Amygdala (tissue), 56 donors: ENCODE measurements at places on chromosomes 7 and 10.

- DNase-seq: no peak
Observed at GRCh38 chr10:67098461-67098860, 172.6 kb downstream of the LRRTM3 start.

- DNase-seq: no peak
Observed at GRCh38 chr10:62037166-62037831, 135.8 kb downstream of the ARID5B start.

DNA sequence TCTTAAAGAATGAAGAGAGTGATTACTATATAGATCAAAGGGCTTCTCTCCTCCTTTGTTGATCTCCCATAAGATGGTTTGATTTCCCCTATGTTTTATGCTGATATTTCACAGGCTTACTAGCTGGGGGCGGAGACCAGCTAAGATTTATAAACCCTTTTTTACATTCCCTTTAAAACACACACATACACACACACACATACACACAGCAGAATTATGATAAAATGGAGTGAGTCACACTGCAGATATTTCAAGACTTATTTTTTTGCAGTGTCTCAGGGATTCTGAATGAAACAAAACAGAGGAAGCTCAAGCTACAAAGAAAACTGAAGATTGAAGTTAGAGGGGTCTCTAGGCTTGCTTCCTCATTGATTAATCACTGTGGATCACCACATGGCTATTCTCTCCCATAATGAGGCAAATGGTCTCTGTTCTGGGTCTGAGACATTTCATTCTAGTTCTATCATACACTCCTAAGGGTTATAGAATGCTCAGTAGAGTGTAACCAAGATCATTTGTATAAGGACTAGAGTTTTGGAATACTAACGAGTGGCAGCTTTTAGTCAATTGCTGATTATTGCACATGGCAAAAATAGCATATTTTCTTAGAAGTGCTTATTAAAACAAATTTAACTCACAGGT, 18.6 kb downstream of the INA start:
- DNase-seq: no peak

DNA sequence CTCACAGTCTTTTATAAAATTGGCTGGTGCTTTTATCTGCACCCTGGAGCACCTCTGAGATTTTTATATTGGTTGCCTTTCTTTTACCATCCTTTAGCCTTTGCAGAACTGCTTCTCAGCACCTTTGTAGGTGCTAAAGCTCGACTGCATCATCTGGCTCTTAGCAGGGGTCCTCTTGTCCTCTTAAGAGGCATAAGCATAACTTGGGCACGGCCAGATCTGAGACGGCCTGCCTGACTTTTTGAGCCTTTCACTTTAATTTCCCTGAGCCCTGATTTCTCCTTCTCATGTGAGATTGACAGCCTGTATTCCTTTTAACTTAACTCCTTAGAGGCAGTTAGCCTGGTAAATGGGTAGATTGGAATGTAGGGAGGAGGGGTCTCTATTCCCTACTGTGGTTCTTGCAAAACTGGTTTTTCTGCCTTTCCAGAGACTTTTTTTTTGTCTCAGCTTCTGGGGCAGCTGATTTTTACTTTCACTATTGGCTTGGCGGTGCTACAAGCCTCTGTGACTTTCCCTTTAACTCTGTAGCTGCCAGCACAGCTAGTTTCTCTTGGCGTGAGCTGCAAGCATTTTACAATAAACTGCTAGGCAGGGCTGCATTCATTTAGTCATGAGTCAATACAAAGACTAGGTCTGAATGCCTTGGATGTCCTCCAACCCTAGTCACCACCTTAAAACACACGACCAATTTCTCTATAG, 24.0 kb downstream of the ZPBP start:
- DNase-seq: peak; percentile 11

DNA sequence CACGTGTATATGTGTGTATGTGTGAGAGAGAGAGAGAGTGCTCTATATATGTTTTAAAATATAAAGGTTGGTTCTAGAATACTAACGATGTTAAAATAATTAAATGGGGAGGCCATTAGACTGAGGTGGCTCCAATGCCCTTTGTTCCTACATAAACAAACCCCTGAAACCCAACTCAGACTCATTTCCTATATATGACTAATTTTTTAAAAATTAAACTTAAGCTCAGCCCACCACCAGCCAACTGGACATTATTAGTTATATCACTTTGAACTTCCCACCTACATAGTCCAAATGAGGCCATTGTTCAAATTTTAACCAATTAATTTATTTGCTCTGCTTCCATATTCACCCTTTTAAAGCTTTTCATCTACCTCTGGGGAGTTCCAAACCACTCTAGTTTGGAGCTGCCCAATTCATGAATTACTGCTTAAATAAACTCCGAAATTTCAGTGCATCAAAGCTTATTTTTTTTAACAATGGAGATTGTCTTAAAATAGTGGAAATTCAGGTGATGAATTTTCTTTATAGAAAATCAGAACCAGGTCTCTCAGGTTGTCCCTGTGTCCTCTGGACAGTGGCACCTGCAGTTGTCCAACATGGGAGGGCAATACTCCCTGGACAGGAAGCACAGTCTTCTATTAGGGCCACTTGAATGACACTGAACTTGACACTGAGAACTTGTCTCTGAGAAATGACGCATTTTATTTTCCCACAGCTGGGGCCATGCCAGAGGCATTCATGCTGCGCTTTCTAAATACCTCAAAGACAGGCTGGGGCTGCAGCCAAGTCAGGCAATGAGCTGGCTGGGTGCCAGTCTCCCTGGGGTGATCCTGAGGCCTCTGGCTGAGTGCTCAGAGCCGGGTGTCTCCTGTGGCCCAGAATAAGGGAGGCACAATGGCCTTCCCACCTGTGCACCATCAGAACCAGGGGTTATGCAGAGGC, 109.5 kb upstream of the TMEM72 start:
- peak; percentile 8 for DNase-seq

GRCh38 chr10:72890086-72890485, 3.5 kb upstream of the OIT3 start:
- no peak for DNase-seq

GRCh38 chr10:29719281-29719675, 84.5 kb upstream of the SVIL start:
- DNase-seq: no peak

DNA sequence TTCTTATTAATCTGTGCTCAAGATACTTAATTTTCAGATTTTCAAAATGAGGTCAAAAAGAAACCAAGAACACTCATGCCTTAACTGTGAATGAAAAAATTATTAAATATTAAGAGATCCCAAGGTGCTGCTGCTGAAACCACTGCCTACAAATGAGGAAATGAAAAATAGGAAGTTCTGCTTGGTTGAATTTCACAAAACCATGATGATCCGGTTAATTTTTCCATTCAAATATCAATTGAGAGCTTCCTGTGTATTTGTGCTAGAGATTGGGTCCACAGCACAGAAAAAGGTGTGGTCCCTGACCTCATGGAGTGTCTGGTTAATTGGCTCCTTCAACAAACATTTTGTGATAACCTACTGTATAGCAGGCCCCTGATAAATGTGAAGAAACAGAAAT, 132.7 kb upstream of the YAE1 start:
- DNase-seq: no peak

DNA sequence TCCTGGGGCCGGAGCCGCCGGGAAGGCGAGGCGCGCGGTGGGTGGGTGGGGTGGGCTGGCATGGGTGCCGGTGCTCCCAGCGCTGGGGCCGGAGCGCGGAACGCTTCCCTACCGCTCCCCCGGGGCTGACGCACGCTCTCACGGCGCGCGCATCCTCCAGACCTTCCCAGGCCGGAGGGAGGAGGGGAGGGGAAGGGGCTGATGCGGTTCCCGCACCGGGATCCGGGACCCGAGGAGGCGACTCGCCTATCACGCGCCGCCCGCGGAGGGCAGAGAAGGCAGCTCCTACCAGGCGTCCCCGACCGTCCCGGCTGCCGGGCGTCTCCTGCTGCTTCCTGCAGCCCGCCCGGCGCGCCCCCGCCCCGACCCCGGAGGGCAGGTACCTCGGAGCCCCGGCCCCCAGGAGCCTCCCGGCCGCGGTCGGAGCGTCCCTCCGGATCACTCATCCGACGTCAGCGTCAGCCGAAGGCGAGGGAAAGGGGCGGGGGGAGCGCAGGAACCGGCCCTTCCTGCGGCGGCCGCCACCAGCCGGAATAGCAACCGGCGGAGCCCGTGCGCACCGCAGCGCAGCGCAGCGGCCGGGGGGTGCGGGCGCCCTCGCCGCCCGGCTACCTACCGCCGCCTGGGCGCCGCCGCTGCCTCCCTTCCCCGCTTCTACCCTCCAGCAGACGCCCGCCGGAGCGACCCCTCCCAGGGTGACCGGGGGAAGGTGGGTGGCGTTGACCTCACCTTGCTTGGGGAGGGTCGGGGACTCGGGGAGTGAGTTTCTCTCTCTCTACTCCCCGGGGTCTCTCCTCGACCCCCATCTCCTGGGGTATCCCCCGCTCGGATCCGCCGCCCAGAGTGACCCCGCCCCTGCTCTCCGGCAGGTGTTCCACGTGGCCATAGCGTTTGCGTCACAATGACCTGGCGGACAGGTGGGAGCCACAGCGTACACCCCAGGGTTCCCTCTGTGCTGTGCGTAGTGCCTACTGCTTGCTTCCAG, at the start of gene ICA1:
Gene ICA1 (minus strand): TSS at position 457 of the 985 bp plus-strand sequence. CDS start 26,241 bp downstream, outside the sequence.
- peak; percentile 55 for DNase-seq

DNA sequence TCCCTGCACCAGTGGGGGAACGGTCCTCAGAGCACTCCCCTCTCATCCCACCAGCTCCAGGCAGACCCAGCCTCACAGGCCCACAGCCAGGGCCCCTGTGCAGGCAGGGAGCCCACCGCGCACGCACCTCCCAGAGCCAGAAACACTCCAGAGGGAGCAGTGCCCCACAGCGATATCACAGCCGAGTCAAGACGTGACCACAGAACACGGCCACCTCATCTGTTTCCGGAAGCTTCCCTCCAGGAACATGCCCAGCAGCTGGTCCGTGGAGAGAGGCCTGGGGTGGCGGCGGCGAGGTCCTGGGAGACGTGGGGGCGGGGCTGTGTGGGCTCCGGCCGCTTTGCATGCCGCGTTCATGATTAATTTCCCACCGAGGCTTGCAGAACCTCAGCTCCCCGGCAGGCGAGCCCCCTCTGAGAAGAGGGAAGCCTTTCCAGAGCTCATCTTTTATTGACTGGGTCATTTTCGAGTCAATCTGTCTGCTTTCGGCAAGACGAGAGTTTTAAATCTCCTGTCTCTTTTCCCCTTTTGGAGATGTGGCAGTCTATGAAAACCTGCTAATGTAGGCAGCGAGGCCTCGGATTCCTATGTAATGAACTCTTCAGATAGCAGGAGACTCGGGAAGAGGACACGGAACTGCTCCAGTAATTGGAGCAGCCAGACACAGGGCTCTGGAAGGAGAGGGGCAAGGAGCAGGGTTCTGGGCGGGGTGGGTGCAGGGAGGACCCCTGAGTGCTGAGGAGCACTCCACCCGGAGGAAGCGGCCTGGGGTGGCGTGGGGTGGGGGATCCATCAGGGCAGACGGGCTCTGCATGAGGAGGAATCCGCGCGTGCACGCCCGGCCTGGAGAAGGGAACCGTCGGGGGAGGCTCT, 242.8 kb downstream of the ELFN1 start:
- DNase-seq: no peak

DNA sequence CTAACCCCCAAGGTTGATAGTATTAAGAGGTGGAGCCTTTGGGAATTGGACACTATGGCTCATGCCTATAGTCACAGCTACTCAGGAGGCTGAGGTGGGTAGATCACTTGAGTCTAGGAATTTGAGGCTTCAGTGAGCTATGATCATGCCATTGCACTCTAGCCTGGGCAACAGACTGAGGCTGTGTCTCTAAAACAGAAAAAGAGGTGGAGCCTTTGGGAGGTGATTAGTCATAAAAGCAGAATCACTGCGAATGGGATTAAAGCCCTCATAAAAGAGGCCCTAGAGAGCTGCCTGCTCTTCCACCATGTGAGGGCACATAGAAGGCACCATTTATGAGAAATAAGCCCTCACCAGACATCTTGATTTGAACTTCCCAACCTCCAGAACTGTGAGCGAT, 81.9 kb downstream of the SKAP2 start:
- no peak for DNase-seq

- no peak for DNase-seq
Observed at GRCh38 chr7:7772397-7772821, 54.0 kb upstream of the RPA3 start.

GRCh38 chr7:32803406-32804141, 88.0 kb downstream of the KBTBD2 start:
- DNase-seq: no peak

- DNase-seq: no peak
Observed at GRCh38 chr10:63376560-63377304, 89.0 kb downstream of the JMJD1C start.

GRCh38 chr10:14947268-14947667, 6.6 kb downstream of the DCLRE1C start:
- DNase-seq: no peak

GRCh38 chr7:29328045-29328444, 133.5 kb downstream of the CHN2 start:
- DNase-seq: no peak

DNA sequence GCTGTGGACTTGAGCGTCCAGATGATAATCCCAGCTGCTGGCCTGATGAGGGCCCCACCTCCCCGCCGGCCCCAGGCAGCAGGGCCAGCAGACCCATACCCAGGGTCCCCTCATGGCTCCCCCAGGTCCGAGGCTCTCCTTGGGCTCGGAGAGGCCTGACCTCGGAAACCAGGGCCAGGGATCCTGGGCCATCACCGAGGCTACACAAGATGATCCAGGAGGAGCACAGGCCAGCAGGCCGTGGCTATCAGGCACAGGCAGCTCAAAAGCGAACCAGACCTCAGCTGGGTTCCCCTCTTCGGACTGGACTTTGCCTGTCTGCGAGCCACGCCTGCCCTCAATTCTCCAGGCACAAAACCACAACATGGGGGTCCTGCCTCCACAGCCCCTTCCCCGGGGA, 17.4 kb downstream of the PDGFA start:
- DNase-seq: no peak

DNA sequence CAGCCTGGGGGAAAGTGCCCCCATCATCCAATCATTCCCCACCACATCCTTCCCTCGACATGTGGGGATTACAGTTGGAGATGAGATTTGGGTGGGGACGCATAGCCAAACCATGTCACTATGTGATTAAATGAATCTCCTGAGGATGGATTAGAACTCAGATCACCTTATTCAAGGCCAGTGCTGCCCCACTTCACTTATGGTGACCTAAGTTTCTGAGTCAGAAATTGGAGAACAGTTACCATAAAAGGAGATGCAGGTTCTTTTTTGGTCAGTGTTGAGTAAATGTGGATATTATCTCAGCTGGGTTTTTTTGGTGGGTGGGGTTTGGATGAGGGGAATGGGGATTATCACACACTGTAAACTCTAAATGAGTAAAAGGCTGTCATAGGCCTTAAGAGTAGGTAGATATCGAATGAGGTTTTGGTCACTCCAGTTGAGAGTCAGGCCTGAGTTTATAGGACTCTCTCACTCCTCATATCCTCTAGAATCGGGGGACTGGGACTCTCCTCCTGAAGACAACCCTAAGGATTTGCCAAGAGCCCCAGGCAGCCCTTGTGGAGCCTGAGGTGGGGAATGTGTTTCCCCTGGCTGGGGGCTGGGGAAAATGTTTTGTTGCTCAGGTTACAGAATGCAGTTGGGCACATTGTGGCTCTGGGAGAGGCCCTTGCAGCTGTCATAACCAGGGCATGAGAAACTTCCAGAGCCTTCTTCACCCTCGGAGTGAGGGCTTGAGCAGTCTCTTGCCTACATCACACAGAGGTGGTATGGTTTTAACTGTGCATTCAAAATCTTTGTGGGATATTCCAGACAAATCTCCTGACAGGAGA, 213.0 kb downstream of the BAMBI start:
- no peak for DNase-seq
